Stimulated activated CD4-positive, alpha-beta T cell treated with anti-CD3 and anti-CD28 coated beads, Interleukin-2, amount 100 ng/mL, for 4 hours (primary cell): ENCODE measurements at places on chromosomes 12 and 14.

DNA sequence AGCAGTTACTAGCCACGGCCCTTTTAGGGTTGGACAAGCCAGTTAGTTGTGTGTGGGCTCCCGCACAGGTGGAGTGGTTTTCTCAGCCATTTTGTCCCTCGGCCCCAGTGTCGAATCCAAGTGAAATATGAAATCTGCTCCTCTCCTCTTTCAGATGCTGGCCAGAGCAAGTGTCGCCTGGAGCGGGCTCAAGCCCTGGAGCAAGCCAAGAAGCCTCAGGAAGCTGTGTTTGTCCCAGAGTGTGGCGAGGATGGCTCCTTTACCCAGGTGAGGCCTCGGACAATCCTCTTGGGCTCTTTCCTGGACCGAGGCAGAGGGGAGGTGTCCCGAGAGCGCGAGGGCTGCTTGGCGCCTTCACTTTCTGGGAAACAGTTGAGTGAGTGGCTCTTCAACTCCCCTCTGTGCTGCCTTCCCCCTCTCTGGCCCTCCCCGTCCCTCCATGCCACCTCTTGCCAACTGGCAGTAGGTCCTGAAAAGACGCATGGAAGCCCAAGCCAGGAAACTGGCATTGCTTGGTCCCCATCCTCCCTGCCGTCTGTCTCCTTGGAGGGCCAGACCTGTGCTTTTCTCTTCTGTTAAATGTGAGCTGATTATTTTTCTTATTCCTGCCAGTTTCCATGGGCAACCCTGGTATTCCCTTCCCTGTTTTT lies 74.2 kb downstream of the SMOC1 start:
- no peak for DNase-seq

GRCh38 chr12:108914121-108914531 lies 34.2 kb downstream of the DAO start:
- DNase-seq: no peak

DNA sequence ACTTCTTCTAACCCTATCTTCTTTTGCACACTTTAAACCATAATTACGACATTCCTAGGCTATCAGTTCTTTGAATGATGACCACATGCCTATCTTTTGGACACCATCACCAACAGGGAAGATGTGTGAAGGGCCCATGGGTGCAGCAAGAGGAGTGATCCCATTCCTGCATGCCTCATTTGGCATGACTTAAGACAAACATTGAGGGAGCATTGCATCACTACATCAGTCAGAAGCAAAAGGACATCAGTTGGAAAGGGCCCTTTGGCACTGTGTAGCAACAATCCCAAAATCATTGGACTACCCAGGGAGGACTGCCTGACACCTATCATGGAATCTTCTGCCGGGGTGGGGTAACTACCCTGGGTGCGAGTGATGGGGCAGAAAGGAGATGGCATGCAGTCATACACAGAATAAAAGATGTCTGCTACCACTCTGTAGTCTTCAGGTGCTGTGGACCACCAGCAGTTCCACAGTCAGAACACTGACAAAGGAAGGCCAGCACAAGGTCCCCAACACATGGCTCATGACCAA lies 10.7 kb upstream of the TMBIM6 start:
- DNase-seq: no peak

DNA sequence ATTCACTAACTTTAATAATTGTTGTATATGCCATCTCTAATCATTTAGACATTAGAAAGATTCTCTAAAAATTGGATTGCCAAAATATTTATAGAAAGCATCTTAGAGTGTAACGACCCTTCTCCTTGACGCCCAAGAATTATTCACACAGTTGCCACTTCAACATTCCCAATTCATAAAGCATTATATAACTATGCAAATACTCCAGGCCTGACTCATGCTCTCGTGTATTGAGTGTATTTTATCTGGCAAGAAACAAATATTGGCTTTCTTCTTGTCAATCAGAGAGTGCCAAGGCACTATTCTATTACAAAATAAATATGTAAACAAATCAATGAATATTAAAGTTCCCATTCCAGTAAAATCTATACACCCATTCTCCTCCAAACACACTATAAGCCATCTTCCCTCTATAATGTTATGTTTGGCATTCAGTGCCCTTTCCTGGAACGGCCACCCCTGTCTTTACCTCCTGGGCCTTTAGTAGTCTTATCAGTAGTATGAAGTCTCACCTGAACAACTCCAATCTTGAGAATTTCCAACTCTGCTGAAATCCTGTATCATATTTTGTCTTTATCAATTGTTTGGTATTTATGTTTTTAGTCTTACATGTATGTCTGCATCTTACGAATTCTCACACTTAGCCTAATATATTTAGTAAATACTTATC lies 182.6 kb downstream of the PIK3C2G start:
- DNase-seq: no peak

- DNase-seq: no peak
These were observed 16.7 kb downstream of the ARG2 start for GRCh38 chr14:67636361-67636919.

DNA sequence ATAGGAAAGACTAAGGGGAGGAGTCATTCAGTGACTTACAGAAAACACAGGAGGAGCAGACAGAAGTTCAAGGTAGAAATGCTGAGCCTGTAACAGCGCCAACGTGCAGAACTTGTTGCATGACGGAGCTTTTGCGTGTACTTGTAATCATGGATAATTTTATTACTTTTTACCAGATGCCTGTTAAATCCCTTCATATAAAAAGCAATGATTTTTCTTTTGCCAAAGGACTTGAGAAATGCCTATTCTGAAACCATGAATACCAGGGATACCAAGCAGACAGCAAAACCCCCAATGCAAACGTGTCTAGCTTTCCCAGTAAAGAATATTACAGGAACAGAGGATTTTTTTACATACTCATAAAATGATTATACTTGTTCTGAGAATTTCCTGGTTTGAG lies 163.6 kb upstream of the GSC start:
- DNase-seq: no peak

DNA sequence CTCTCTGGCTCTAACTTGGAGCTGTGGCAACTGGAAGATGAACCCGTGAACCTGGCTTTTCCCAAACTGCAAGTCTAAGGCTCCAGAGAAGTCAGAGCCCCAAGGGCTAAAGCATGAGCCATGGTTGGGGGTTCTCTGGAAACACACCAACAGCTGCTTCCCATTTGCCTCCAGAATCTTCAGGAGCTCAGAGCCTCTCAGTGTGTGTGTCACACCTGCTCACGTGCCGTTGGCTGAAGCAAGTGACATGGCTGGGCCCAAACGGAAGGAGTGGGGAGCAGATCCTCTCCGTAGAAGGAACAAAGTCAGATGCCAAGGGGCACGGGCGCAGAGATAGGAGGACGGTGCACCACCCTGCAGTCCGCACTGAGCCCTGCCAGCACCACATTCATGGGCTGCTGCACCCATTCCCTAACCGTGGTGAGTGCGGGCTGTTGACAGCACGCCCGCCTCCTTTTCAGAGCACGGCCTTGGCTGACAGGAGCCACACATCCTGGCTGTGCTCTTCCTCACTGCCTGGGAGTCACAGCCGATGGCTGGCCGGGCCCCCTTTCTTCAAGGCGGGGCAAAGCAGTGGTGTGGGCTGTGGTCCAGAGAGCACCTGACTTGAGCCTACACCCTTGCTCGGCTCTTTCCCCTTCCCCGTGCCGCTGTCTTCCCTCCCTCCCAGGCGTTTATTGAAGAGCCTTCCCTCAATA lies 16.6 kb upstream of the TRAF3 start:
- DNase-seq: no peak

GRCh38 chr14:79077096-79077495 lies 906.9 kb downstream of the NRXN3 start:
- DNase-seq: no peak

DNA sequence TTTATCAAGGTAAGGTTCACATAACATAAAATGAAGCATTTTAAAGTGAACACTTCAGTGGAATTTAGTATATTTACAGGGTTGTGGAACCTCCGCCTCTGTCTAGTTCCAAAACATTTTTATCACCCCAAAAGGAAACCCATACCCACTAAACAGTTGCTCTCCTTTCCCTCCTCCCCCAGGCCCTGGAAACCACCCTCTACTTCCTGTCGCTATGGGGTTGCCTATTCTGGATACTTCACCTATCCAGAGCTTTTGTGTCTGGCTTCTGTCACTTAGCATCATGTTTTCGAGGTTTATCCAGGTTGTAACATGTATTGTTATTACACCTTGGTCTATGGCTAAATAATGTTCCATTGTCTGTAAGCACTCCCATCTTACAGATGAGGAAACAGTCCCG lies 27.7 kb upstream of the ZFP36L1 start:
- no peak for DNase-seq

DNA sequence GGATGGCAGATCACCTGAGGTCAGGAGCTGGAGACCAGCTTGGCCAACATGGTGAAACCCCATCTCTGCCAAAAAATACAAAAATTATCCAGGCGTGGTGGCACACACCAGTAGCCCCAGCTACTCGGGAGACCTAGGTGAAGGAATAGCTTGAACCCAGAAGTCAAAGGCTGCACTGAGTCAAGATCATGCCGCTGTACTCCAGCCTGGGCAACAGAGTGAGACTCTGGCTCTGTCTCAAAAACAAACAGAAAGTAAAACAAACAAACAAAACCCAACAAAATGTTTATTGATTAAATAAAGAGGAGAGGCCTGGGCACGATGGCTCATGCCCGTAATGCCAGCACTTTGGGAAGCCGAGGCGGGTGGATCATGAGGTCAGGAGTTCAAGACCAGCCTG lies 5.5 kb downstream of the ZCCHC8 start:
- DNase-seq: no peak

GRCh38 chr14:64573109-64573508 lies 23.3 kb downstream of the PPP1R36 start:
- DNase-seq: no peak

DNA sequence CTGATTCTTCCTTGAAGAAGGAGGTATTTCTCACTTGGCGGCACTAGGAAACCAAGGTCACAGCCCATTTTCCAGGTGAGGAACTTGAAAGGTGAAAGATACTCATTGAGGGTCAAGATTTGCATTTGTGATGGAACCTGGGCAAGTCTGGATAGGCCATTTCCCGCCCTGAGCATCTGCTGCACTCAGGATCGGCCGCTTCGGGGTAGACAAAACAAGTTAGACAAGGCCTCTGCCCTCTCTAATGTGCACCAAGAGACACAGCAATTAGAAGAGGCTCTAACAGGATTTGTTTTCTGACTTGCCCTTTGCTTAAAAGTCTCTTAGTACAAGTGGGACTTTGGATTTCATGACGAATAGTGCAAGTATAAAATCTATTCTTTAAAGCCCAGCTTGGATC lies 167.2 kb downstream of the KTN1 start:
- no peak for DNase-seq

DNA sequence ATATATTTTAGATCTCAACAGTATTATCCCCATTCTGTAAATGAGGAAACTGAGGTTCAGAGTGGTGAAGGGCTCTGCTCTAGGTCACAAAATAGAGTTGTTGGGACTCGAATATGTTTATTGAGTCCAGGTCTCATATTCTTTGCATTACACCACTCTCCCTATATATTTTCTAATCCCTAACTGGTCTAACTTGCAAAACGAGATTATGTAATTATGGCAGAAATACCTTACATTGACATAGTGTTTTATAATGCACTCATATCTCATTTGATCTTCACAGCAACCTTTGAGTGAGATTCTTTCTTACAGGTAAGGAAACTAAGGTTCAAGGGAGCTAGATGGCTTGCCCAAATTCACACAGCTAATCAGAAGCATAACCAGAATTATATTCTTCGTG lies 106.9 kb upstream of the LRIG3 start:
- DNase-seq: no peak

- no peak for DNase-seq
These were observed 7.3 kb downstream of the HELB start for GRCh38 chr12:66309606-66310005.

DNA sequence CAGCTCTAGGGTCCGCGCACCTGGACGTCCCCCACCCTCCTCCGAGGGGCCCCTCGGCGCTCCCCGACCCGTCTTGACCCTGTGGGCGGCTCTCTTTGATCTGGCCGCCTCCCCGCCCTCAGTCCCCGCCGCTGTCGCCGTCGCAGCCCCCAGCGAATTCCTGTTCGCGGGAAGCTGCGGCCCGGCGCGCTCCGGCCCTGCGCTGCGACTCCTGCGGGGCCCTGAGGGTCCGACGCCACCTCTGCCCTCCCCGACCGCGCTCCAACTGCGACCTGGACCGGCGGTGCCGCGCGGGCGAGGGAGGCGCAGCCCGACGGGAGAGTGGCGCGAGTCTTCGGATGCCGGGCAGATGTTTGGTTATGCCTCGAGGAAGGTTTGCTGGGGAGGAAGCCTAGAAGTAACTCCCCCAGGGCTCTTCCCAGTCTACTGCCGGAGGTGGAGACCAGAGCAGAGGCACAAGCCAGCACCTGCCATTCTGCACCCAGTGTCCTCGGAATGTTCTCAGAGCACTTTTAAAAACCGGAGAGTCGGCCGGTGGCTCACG lies 440 bp upstream of the ISM2 start:
- DNase-seq: no peak

DNA sequence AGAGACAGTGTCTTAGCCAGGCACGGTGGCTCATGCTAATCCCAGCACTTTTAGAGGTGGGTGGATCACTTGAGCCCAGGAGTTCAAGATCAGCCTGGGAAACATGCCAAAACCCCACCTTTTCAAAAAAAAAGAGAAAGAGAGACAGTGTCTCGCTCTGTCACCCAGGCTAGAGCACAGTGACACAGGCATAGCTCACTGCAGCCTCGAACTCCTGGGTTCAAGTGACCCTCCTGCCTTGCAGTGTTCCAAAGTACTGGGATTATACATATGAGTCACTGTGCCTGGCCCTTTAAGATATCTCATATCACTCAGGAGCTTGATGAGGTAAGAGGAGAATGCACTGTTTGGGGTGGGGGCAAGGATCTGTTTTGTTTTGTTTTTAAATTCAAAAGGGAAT lies 48.1 kb upstream of the LTBP2 start:
- no peak for DNase-seq

DNA sequence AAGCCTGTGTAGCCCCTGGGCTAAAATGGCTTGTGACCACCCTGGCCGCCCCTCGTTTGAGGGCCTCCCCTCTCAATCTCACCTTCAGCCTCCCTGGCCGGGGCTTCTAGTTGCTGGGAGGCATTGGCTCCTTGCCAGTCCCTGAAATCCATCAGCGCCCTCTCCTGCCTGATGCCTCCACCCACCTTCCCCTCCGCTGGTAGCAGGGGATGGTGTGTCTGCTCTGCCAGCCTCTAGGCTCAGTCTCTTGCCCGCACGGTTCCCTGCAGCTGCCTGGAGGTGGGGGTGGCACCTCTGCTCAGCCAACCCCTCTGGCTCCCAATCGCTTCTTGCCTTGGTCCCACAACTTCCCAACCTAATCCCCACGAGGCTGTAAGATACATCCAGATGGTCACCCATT lies 167.9 kb downstream of the PHETA1 start:
- DNase-seq: no peak

- no peak for DNase-seq
These were observed 4.1 kb upstream of the CRADD start for GRCh38 chr12:93673084-93673483.

GRCh38 chr12:92292016-92292415 lies 146.4 kb upstream of the BTG1 start:
- DNase-seq: no peak
